ENCODE measurements at places on chromosomes 6 and 20.

- DNase-seq, result no peak
Measured at GRCh38 chr6:43060034-43060754, 763 bp downstream of the KLC4 start.

DNA sequence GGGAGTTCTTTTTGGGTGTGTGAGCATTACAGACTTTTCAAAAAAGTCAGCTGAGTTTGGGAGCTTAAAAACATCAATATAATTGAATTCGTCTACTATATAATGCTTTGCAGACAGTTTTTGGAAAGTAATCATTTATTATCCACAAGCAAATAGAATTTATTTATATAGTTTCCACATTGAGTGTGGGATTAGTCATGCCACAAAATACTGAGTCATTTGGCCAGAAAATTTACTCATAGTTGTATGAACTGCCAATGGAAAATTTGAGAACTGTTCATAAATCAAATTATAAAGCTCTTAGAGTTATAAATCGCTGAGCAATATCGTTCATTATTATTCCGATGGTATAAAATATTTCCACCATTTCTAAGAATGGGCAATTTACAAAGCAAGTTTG is 5.0 kb downstream of the BEND6 start:
- DNase-seq, result peak; percentile 45

DNA sequence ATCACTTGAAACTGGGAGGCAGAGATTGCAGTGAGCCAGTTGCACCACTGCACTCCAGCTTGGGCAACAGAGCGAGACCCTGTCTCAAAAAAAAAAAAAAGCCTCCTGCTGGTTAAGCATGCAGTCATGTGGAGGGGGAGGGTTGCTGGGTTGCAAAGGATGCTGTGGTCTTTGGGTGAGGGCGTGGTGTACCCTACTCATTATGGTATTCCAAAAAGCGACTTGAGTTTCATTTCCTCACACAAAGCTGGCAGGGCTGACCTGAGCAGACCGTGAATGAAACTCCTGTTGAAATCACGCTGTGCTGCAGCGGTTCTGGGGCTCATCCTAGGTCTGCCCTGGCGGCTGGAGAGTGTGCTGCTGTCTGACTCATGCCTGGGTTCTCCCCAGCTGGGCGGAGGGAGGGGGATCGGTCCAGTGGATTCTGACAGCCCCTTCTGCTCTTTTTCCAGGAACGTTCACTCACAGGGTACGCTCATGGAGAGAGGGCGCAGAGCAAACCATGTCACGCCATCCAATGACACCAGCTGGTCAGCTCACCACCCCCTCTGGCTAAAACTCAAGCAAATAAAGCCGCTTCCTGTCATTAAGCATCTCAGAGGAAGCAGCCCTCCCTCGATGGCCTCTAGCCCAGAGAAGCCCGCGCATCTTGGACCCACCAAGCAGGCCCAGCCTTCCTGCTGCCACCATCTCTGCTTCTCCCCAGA is 166.2 kb downstream of the SCML4 start:
- no peak for DNase-seq

DNA sequence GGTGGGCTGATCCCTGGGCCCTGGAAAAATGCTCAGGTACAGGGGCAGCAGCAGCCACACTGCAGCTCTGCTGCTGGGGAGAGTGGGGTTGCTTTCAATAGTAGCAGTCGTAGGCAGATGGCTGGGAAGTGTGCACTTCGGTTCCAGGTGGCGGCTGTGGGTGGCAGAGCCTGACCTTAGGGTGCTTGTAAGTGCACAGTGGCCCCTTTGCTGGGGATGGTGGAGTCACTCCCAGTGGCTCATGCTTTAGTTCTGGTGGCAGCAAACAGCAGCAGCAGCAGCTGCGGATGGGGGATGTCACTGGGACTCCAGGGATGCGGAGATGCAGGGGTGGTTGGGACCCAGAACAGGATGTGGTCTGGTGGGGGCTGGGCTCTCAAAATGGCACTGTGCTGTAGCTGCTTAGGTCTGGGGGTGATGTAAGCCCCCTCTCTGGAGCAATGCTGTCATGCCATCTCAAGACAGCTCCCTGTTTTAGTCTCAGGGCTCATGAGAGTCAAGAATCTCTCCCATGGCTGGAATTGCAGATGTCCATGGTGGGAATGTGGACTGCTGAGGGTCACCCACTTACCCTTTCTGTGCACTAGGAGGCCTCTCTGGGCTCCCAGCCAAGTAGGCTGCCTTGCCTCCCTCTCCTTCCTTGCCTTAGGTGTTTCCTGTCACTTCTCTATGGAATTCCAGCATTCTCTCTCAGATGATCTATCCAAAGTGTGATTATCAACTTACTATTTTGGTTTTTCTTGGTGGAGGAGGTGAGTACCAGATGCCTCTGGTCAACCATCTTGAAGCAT is 146.7 kb upstream of the SLC22A23 start:
- DNase-seq, result peak; percentile 46

- DNase-seq, result no peak
Measured at GRCh38 chr6:135268740-135269139, 87.6 kb downstream of the MYB start.

DNA sequence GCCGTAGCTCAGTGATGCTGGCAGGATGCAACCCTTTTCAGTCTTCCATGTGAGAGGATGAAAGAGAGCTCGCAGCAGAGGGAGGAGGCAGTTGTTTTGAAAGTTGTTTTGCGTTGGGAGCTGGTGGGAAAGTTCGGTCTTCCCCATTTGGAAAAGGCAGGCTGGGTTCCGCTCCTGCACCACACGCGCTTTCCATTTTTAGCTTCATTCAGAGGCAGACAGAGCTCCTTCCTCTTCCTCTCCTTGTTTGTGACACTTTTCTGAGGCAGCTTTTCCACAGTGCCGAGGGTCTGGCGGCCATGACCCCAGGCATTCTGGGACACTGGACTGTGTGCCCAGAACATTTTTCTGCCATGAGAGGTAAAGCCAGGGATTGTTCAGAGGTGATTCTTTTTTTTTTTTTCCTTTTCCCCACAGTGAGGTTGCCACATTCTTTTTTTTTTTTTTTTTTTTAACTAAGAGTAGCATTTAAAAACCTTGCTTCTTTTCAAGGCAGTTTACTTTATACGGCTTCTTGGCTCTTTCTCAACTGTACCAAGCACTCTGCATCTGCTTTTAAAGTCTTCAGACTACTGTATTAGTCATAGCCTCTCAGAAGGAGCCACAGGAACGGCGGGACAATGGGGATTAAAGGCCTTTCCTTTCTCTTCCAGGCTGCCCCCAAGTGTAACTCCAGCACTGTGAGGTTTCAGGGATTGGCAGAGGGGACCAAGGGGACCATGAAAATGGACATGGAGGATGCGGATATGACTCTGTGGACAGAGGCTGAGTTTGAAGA is 1.6 kb downstream of the PRDM1 start:
- no peak for DNase-seq

DNA sequence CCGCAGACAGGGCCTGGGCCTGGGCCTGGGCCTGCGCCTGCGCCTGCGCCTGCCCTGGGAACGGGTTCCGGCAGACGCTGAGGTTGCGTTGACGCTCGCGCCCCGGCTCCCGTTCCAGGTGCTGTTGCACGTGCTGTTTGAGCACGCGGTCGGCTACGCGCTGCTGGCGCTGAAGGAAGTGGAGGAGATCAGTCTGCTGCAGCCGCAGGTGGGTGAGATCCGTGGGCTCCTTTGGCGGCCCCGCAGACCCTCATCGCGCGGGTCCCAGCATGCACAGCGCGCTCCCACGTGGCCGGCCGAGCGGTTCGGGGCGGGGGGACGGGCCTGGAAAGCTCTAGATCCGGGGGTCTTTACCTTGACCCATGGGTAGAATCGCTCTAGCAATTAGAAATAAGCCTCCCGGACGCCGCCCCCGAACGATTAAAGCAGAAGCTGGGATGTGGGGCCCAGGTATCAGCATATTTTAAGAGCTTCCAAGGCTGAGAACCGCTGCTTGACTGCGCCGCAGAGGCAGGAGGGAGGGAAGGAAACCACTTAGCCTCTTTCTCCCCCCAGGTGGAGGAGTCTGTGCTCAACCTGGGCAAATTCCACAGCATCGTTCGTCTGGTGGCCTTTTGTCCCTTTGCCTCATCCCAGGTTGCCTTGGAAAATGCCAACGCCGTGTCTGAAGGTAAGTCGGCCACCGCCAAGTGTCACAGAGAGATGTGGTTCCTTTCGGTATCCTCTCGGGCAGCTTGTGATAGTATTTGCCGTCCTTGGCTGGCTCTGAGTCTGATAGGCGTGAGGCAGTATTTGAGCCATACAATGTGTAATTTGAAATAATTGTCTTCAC is 508 bp downstream of the NOP56 start:
- no peak for DNase-seq

DNA sequence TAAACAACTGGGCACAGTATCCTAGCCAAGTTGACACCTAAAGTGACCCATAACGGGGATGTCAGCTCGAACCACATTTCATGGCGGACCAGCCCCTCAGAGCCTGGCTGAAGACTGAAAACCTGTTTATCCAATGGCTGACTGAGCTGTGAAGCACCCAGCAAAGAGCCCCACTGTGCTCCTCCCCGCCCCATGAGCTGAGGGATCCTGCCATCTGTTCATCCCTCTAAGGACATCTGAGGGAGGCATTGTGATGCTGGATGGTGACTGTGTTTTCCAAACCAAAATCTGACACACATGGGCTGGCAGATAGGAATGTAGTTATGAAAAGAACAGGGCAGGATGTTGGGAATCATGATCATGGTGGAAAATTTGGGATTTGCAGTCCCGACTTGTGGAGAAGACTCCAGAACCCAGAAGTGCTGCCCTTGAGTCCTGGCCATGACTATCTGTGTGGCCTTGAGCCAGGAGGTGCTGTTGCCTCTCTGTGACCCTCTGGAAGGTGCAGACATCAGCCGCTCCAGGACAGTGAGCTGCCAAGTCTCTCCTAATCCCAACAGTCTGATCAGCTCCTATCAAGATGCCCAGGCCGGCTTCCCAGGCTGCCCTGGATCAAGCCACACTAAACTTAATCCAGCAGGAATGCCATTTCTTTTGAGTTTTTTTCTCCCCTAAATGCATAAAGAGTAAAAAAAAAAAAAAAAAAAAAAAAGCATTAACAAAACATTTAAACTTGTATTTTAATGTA is 5.7 kb downstream of the EDN3 start:
- no peak for DNase-seq
